HT-29 (cell line): ENCODE measurements at places on chromosomes 7 and 10. TPM values are rescaled to one million over a fixed set of nuclear protein-coding genes. Genes with fewer than 3 reads are reported as not detected.
A peak's percentile ranks its signal among the peaks of the same experiment; 100 is the strongest.

GRCh38 chr7:88042157-88042556 lies 108.1 kb downstream of the ADAM22 start:
- DNase-seq: no peak

GRCh38 chr7:130207033-130207432 lies 627 bp upstream of the SSMEM1 start:
- DNase-seq: no peak

- DNase-seq: no peak
Observed at GRCh38 chr7:105685161-105685560, 103.9 kb upstream of the EFCAB10 start.

GRCh38 chr7:90879924-90880323 lies 283.8 kb downstream of the CDK14 start:
- no peak for DNase-seq

- DNase-seq: no peak
Observed at GRCh38 chr7:37915438-37915837, 1.2 kb downstream of the SFRP4 start.

Gene SLK
- 15.1 and 16.1 TPM in 2 replicates for total RNA-seq

GRCh38 chr10:29174389-29174788 lies 114.5 kb upstream of the LYZL1 start:
- peak; percentile 2 for DNase-seq

Gene ZNF282
- 47.4 and 72.1 TPM in 2 replicates for total RNA-seq

- no peak for DNase-seq
Observed at GRCh38 chr7:43572516-43573049, 10.3 kb upstream of the STK17A start.

GRCh38 chr7:121187222-121187621 lies 141.6 kb upstream of the WNT16 start:
- no peak for DNase-seq

GRCh38 chr10:25815999-25816768 lies 117.8 kb upstream of the MYO3A start:
- no peak for DNase-seq

DNA sequence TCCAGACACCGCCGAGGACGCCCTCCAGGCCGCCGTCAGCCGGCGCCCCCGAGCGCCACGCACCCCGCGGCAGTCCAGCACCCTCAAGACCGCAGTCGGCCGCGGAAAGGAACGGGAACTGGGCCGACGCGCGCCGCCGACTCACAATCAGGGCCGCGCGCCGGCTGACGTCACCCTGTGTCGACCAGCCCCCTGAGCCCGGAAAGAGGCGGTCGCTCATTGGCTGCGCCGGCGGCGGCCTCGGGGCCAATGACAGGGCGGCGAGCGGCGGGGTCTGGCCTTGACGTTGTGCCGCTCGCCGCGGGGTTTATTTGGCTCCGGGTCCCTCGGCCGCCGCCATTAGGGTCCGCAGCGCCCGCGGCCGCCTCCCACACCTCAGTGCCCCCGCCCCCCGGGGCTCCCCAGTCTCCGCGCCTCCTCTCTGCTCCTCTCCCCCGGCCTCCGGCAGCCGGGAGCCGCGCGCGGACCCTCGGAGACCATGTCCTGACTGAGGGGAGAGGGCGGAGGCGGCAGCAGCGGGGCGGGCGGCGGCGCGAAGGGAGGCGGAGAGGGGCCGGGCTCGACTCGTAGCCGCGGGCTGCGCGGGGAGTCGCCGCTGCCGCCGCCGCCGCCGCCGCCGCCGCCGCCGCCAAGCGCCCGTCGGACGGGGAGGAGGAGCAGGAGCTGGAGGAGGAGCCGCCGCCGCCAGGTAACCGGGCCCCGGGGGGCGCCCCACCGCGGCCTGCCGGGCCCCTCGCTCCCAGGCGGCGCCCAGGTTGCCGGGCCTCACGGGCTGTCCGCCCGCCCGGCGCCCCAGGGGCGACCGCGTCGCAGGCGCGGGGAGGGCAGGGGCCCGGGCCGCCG lies 25.1 kb upstream of the ZRANB1 start:
- DNase-seq: peak; percentile 98

Gene BLNK
- 0.08 and 0.16 TPM in 2 replicates for total RNA-seq

Gene GOLGA7B
- 1.1 and 1.7 TPM in 2 replicates for total RNA-seq

DNA sequence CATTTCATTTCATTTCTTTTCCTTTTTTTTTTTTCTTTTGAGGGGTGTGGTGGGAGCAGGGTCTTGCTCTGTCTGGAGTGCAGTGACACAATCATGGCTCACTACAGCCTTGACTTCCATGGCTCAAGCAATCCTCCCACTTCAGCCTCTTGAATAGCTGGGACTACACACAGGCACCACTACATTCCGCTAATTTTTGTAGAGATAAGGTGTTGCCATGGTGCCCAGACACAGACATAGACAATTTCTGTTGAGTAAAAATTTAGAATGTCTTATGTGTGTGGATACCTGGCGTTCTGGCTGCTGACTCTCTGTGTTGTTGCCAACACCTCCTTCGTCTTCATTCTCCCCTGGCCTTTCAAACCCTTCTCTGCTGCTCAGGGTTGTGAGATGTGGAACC lies 54.0 kb upstream of the PRSS58 start:
- no peak for DNase-seq

DNA sequence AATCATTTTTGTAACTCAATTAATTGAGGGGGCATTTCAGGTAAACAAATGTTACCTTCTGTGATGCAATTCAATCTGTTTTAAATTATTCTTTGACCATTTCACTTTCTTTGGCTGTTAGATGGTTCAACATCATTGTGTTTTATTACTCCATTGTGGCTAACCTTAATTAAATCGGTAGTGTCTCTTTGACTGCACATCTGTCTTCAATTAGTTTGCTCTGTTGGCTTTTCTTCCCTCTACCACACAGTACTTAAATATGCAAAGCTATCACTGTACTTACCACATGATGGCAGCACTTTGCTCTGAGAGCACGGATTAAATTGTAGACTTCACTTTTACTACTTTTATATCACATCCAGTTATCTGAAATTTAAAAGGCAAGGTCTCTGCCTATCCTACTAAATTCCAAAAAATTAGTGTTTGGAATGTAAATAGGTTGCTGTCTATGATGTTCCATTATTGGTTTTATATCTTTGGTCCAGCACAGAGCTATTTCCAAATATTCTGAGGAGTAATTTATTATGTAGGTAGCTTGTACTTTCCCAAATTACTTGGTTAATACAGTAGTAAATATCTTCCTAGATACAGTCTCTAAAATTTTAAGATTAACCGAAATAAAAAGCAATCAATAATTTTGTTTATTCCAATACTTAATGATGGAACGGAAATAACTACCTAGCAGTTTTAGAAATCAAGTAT lies 352.0 kb downstream of the PCLO start:
- peak; percentile 52 for DNase-seq

- DNase-seq: peak; percentile 74
Observed at GRCh38 chr10:57338823-57339558, 928.7 kb downstream of the IPMK start.
